CD4-positive, alpha-beta T cell treated with Interleukin-10 for 1 hour (primary cell): ENCODE measurements at places on chromosomes 13 and 19.
A peak's percentile ranks its signal among the peaks of the same experiment; 100 is the strongest.

DNA sequence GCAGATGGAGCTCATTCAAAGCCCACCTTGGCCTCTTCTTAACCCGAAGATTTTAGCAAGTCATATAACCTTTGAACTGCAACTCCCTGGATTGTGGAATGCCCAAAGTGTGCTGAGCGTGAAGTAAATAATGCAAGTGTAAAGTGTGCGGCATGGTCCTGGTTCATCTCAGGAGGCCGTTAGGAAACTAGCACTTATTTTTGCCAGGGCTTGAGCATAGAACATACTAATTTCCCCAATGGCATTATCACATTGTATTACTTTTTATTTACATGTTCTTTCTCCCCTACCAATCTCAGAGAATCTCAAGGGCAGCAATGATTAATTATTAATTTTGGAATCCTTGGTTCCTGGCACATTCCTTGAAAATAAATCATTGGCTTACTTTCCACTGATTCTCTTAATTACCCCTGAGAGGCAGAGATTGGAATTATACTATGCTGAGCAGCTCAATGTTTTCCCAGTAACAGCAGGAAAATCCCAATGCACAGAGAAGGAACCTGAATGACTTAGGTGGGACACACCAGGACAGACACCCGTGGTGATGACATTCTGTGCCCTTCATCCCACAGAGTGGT, 128.8 kb upstream of the GJB6 start:
- DNase-seq = no peak

DNA sequence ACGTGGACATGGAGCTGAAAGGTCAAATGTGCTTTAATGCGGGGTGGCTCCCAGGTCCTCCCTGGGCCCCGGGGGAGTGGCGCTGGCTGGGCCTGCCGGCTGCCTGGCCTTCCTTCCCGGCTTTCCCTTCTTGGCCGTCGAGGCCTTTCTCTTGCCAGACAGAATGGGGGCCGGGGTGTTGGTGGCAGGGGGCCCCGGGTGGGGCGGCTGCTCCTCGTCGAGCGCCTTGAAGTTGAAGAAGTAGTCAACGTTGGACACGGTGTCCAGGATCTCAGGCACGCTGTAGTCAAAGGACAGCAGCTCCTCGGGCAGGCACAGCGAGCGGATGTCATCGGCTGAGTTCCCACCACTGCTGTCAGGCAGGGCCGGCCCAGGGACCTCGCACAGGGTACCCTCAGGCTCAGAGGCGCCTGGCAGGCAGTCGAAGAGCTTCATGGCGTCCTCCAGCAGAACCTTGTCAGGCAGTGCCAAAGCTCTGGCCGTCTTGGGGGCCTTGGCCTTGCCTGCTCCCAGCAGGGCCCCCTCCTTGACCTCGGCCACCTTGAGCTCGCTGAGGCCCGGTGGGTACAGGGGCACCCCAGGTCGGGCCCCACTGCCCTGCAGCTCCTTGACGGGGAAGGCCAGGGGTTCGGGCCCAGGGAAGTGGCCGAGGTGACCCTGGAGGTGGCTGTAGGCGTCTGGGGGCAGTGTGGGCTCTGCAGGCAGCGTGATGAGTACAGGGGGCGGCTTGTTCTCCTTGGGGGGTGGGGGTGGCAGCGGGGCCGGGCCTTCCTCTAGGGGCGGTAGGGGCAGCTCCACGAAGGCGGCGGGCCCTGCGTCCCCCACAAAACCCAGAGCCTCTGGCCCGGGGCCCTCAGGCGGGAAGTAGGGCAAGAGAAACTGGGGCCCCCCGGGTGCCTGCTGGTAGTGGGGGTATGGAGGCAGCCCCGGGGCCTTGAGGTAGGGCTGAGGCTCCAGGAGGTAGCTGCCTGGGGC, 1.3 kb downstream of the PRR22 start:
- no peak for DNase-seq

DNA sequence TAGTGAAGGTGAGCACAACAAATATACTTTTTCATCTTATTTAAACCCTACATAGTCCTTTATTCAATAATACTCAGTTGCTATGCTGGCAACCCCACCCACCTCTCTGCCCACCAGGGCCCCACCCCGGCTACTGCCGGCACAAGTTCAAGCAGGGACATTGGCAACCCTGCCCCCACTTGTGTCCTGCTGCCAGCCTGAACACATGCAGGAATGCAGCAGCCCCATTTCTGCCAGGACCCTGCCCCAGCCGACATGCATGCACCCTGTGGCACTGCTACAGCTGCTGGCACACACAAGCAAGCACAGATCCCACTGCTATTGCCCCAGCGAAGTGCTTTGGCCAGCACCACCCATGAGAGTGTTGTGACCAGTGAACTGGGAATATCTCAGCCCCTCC, 289.8 kb downstream of the COG6 start:
- no peak for DNase-seq

DNA sequence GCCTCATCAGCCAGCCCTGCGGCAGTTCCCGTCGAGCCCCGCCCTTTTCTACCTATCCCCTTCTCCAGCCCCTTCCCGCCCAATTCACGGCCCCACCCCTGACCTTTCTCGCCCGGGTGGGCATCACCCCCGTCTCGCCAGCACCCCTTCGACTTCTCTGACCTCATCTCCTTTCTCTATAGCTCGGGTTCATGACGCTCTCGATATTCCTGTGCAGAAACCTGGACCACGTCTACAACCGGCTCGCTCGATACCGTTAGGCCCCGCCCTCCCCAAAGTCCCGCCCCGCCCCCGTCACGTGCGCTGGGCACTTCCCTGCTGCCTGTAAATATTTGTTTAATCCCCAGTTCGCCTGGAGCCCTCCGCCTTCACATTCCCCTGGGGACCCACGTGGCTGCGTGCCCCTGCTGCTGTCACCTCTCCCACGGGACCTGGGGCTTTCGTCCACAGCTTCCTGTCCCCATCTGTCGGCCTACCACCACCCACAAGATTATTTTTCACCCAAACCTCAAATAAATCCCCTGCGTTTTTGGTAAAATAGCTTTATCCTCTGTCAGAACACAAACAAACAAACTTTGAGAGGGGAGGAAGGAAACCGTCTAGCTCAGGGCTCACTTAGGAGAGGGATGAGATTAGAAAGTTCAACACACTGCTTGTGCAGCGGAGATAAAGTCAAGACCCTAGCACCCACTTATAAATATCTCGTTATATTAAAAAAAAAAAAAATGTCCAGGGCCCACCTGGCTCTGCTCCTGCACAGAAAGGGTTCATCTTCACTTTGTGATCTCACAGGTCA, 5.1 kb downstream of the CD37 start:
- peak; percentile 28 for DNase-seq

DNA sequence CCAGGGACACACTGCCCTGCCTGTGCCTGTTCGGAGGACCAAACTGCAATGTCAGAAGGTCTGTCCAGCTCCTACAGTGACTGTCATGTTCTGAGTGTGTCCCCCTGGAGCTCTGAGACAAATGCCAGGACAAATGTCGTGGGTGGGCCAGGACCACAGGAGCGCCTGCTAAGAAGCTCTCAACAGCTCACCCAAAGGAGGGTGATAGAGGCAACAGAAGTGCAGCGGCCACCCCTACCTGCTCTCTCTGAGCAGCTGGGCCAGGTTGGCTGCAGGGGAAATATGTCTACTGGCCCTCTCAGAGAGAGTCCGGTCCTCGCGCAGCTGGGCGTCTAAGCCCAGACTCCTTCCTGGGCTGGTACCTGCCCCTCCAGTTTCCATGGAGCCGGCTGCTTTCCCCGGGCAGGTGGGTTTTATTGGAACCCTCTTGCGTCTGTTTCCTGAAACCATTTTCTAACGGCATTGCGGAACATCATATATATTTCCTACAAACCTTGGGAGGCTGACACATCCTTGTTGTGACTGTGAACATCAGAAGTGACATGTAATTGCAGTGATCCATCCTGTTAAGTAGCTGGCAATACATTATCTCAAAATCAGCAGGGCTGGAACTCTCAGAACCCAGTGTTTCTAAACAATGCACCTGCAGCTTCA, 78.1 kb downstream of the CHST8 start:
- no peak for DNase-seq

DNA sequence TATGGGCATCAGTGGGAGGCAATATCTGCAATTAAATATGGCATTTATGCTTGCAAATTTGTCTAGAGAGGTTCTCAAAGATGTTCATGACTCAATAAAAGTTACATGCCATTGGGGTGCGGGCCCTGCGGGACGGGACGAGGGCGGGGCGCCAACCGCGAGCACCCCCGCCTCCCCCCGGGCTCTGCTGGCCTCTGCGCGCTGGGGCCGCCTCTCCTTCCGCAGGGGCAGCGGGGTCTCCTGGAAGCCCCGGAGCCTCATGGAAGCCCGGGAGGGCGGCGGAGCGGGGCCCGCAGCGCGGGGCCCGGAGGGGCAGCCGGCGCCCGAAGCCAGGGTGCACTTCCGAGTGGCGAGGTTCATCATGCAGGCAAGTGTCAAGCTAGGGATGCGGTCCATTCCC, 179.2 kb downstream of the TPTE2 start:
- no peak for DNase-seq

- no peak for DNase-seq
These were observed 112.7 kb downstream of the LMO7 start for GRCh38 chr13:75748874-75749273.

- DNase-seq = no peak
These were observed 31.1 kb downstream of the DNM2 start for GRCh38 chr19:10748927-10749434.

GRCh38 chr13:25177012-25177411, 4.9 kb upstream of the AMER2 start:
- DNase-seq = no peak

DNA sequence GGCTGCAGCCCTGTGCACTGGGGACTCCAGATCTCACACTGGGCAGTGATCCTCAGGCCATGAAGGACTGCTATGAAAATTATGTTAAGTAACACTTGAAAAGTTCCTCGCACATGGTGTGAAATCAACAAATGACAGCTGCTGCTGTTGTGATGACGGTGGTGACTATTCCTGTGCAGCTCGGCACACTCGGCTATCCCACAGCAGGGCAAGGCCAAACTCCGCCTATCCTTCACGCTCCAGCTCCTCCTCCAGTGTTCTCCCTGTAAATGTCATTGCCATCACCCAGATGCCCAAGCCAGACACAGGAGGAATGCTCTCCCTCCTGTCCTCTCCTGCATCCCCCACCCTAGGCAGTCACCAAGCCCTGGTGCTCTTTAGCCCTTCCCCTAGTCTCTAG, 31.3 kb downstream of the GRIK5 start:
- no peak for DNase-seq

- peak; percentile 96 for DNase-seq
These were observed at the start of gene JAK3 for GRCh38 chr19:17847538-17848366. Gene JAK3, minus strand, starts transcription at chr19:17847982. Its CDS starts 3,565 bp downstream, at chr19:17844417.
